Progenitor cell of endocrine pancreas (in vitro differentiated cells): ENCODE measurements at places on chromosomes 16 and 17.

DNA sequence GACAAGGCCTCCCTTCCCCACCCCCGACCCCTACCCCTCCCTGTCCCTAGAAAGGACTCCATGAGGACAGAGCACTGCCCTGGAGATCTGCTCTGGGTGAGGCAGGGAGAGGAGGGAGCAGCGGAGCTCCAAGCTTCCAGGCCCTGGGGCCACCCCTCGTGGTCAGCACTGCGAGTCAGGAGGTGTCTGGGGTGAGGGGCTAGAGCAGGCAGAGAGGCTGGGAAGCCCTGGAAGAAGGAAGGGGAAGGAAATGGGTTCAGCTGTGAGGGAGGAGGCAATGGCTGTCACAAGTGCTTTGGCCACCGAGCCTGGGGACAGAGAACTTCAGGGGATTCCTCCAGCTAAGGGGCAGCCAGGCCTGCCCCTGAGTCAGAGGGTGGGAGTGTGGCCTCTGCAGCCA lies 28.2 kb upstream of the DNAI2 start:
- no peak for DNase-seq

- DNase-seq = no peak
Observed at GRCh38 chr17:64390044-64390443, 616 bp downstream of the PECAM1 start.

DNA sequence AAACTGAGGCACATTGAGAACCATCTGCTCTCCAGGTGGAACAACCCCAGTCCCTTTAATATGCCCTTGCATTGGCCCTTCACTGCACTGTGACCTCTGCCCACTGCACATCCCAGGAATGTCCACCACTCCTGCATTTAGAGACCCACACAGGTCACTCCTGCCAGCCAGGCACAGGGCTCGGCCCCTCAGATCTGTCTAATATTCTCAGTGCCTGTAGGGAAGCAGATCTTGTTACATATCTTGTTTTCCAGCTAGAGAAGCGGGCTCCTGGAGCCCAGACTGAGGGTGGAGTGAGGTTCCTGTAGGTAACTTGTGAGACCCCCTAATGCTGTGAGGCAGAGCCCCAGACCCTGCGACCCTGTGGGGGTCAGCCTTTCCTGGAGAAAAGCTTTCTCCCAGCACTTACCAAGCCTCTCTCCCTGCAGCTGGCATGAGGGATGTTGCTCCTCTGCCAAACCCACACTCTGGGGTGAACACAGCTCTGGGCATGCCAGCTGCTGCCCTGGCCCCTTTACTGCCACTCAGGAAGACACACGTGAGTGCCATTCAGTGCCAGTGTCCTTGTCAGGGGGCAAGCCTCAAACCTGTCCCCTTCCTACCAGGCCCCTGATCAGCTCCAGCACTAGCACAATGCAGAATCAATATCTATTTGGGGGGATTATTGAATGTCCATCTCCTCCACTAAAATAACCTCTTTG lies 40.3 kb upstream of the CRHR1 start:
- DNase-seq = no peak

- no peak for DNase-seq
Observed at GRCh38 chr16:14111713-14112538, 40.8 kb downstream of the MRTFB start.

DNA sequence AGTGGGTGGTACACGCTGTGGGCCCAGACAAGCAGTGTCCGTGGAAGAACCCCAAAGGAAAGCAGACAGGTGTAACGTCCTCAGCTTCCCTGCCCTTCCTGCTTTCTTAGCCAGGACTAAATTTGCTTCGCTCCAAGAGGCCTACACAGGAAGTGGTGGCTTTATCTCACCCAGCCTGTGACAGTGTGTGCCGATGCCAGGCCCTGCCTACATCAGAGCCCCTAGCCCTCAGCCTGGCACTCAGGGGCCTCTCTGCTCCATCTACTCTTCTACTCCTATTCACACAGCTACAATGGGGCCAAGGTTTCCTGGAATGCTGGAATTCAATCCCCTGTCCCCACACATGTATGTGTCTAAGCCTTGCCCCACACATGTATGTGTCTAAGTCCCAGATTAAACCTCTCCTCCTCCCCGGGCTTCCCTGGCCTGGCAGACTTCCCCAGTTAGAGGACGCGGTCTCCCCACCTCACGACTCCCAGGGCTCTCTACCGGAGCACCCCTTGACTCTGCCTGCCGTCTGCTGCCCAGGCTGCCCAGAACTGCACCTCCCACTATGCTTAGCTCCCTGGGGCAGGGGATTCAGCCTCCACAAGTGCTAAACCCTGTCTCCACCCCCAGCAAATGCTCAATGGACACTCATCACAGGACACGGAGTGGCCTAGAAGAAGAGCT lies 8.2 kb downstream of the PGAP3 start:
- no peak for DNase-seq

DNA sequence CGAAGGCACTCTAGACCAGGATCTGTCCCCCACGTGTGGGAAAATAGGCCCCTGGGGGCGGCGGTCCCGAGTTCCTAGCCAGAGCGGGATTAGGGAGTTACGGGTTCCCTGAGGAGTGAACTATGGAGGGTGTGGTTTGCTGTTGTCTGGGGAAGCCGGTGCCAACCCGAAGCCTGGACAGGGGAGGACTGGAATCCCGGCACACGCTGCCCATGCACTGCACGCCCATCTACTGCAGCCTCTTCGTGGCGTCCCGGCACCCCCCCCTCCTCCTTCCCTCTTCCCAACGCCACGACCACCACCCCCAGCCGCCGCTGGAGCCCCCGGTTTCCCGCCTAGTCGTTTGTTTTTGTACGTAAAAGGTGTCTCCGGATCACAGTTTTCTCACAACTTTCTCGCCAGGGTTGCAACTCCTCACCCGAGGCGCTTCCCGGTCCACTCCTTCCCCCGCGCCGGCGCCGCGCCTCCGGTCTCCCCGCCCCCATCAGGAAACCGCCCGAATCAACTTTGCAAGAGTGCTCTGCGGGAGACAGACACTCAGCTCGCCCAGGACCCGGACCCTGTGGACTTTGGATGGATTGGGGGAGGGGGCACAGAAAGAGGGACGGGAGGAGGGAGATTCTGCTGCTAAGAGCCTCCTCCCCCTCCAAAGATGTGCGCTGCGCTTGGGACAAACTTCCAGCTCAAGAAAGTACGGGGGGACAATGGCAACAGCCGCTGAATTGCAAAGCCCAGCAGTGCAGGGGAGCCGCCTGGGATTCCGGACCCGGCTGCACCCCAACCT lies 1.4 kb upstream of the LHX1 start:
- no peak for DNase-seq

DNA sequence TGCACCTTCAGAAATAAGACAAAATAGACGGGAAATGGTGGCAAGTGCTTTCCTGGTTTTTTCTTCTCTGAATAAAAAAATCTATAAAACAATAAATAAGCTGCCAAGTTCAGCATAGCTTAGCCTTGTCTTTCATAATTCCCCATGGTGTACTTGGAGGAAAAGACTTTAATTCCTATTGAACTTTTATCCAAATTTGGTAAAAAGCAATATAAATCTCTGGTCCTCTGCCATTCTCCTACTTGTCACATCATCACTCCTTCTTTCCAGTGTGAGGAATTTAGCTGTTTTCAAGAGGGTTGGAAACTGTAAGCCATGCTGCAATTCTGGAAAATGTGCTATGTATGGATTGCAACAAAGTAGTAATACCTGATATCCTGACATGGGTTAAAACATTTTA lies 551.8 kb upstream of the KIF2B start:
- DNase-seq = no peak

GRCh38 chr16:54268766-54269165 lies 17.8 kb downstream of the IRX3 start:
- DNase-seq = no peak

DNA sequence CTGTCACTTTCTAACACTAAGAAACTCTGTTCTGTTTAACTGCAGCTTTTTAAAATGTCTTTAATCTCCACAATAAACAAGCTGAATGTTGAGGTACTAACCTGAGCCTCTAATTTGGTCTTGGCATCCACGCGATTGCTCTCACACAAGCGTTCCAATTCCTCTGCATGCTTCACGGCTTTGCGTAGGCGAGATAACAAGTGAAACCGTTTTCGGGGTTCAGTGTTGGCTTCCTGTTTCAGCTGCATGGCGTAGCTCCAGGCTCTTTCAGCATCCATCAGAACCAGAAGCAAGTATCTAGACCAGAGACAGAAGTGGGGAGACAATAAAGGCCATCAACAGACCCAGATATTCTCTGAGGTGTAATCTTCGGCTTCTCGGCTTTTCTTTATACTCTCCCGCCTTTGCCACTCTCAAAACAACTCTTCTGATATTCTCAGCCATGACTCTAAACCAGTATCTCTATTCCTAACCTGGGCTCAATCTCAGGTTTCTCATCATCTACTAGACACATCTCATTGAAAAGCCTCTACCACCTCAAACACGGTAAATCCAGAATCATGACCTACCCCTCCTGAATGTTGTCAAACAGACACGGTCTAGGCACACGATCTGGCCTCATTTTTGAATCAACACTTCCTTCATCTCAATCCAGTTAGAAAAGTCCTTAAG lies 8.3 kb downstream of the SRP68 start:
- no peak for DNase-seq

DNA sequence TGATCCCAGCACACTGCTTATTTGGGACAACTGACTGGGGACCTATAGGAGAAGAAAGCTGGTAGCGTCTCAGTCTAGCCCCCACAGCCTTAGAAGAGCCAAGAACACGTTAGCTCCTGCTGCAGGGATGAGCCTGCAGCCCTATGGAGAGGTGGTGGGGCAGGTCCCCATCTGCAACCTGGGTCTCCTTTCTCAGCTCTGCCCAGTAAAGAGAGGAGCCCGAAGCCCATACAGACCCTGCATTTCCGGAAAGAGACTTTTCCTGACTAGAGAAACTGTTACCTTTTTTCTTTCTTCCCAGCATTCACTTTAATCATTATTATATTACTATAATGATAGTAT lies 788 bp downstream of the METTL22 start:
- DNase-seq = no peak

GRCh38 chr17:39863918-39864746 lies at the start of gene IKZF3:
Gene IKZF3 (minus strand): TSS chr17:39864312. CDS start chr17:39864126, 186 bp downstream.
- DNase-seq = peak; percentile 47

GRCh38 chr16:66581246-66581952 lies 2.1 kb downstream of the CMTM2 start:
- no peak for DNase-seq

DNA sequence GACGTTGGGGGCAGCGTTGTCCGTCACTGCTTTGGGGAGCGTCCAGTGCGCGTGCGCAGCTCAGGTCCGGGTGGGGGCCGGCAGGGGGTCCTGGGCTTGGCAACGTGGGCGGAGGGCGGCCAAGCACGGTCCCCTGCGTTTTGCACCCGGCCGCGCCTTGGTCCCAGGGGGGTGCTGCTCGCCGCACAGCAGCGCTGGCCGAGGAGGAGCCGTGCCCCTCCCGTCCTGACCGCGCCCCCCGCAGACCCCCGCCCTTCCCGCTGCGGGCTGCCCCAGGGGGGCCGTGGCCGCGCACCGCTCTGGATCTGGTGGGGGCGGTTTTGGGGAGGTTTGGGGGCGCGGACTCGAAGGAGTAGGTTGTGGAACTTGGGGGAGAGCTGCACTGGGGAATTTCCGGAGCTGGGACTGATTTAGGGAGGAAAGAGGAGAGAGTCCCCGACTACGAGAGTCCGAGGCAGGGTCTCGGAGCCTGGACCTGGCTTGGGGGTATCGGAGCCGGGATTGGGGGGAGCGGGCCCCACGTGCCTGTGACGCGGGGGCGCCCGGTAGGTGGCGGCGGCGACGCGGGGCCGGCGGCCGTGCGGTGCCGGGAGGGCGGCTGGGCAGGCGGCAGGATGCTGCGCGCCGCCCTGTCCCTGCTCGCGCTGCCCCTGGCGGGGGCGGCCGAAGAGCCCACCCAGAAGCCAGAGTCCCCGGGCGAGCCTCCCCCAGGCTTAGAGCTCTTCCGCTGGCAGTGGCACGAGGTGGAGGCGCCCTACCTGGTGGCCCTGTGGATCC lies at the start of gene SLC9A5:
SLC9A5 (plus strand) TSS at position 579 of the 777 bp plus-strand sequence; CDS start at position 615, 36 bp downstream.
- DNase-seq = no peak

- DNase-seq = no peak
Observed at GRCh38 chr17:77457572-77458201, 316.9 kb downstream of the SEC14L1 start.

- no peak for DNase-seq
Observed at GRCh38 chr16:73912850-73913249, 383.8 kb upstream of the PSMD7 start.

GRCh38 chr17:16912021-16912962 lies 59.6 kb downstream of the TNFRSF13B start:
- no peak for DNase-seq

DNA sequence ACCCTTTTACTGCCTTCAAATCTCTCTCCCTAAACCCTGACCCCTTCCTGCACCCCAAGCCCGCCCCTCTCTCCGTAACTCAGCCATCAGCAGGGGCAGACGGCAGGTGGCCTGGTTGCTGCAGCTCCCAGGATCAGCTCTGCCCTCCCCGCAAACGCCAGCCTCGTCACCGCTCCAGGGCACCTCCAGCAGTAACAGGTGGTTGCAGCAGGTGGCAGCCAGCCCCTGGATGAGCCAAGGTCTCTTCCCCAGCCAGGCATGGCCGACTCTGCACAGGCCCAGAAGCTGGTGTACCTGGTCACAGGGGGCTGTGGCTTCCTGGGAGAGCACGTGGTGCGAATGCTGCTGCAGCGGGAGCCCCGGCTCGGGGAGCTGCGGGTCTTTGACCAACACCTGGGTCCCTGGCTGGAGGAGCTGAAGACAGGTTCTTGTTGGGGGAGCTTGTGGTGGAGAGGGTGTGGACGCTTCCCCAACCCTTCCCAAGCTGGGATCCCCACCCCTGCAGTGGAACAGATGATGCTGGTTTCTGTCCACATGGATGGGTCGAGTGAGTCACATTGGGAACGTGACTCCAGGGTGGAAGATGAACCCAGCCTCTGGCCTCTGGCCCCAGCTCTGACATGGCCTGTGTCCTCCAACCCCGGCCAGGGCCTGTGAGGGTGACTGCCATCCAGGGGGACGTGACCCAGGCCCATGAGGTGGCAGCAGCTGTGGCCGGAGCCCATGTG lies 558 bp downstream of the HSD3B7 start:
- DNase-seq = peak; percentile 39

GRCh38 chr17:20074001-20074400 lies 64.8 kb downstream of the SPECC1 start:
- no peak for DNase-seq

- no peak for DNase-seq
Observed at GRCh38 chr16:72654535-72654934, 393.4 kb downstream of the ZFHX3 start.

GRCh38 chr17:82126556-82127314 lies 28.7 kb upstream of the FASN start:
- no peak for DNase-seq
